ENCODE measurements at places on chromosomes 1 and 21. TPM values are rescaled to one million over a fixed set of nuclear protein-coding genes. Genes with fewer than 3 reads are reported as not detected.

- DNase-seq, result no peak
These were observed 109.1 kb downstream of the CD247 start for GRCh38 chr1:167409183-167409582.

- DNase-seq, result no peak
These were observed 403.7 kb upstream of the B3GALT2 start for GRCh38 chr1:193590102-193590501.

GRCh38 chr1:234782105-234782751 is 172.2 kb upstream of the IRF2BP2 start:
- no peak for DNase-seq

- DNase-seq, result no peak
These were observed 11.3 kb downstream of the FAM20B start for GRCh38 chr1:179036844-179037465.

GRCh38 chr1:89539128-89539527 is 14.5 kb downstream of the LRRC8B start:
- DNase-seq, result no peak

GRCh38 chr1:153626904-153627714 is at the start of gene S100A13:
S100A13 (minus strand) TSS chr1:153627505; CDS start chr1:153626472, 1,033 bp downstream.
- peak; percentile 95 for DNase-seq

DNA sequence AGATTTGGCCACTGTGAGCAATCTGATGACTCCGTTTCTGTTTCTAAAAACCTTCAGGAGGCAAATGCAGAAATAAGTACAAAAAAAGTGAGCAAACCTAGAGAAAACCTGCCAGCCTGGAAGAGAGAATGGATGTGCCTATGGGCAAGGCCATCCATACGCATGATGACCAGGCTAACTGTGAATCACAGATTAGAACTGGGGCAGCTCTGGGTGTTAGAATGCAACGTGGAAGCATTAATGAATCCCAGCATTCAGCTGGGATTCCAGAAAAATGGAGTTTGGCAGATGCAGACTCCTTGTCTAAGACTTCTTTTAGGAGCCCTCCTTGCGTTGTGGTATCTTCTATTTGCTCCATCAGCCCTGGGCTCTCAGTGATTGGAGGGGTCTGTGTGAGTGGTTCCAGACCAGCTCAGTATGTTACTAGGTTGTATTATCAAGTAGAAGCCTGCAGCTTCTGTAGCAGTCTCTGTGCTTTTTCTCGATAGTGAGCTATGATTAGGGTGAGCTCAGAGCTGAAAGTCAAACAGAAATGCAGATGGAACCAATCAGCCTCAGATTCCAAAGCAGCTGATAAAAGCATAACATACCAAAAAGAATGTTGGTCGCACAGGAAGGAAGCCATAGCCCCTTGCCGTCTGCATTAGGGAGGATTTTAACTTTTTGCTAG is 154.0 kb downstream of the PSMG1 start:
- DNase-seq, result peak; percentile 97

DNA sequence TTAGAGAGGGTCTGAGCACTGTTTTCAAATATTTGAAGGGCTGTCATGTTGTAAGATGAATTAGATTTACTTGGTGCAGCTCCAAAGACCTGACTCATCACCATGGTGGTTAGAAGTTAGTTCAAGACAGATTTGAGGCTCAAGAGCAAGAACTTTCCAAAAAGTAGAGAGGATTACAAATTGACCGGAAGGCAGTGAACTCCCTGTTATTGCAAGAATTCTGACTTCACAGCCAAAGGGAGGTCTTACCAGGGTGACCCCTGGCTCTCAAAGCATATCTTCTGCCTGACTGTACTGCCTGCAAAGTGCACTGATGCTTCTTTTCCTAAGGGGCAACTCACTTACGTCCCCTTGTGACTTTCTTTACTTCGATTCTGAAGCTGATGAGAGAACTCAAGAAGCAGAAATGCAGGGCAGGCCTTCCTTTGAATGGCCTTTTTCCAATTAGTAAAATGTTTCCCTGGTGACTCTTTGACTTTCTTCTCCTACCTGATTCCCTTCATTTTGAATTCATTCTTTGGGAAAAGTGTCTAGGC is 86.4 kb downstream of the NAV1 start:
- no peak for DNase-seq

GRCh38 chr1:3831689-3832088 is 25.3 kb downstream of the CEP104 start:
- DNase-seq, result no peak

DNA sequence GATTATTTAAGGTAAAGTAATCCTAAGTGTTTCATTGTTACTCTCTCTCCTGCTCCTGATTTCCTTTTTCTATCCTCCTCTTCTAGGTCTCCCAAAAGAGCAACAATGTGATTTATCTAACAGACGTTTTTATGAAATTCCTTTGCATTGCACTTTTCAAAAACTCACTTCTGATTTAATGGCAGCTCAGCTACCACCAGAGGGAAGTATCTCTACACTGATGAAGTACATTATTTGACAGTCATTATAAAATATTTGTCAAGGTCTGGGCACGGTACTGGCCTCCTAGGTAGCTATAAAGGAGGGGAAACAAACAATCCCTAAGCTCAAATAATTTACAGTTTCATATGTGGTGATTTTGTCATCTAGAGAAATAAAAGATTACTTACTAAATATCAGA is 15.6 kb downstream of the TMPRSS15 start:
- DNase-seq, result no peak

DNA sequence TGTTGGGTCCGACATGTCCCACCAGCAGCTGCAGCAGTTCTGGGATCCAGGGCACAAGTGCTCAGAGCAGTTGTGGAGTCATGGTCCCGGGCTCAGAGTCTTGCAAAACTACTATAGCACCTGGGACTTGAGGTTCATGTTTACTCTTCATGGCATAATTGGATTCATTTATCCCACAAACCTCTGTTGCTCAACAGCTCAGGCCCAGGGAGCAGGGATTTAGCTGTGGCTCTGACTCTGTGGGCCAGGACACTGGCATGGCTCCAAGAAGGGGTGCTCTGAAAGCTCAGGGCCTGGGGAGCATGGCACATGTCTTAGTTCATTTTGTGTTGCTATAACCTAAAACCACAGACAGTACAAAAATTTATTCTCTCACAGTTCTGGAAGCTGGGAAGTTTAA is 626.7 kb upstream of the ADGRL2 start:
- DNase-seq, result no peak

DNA sequence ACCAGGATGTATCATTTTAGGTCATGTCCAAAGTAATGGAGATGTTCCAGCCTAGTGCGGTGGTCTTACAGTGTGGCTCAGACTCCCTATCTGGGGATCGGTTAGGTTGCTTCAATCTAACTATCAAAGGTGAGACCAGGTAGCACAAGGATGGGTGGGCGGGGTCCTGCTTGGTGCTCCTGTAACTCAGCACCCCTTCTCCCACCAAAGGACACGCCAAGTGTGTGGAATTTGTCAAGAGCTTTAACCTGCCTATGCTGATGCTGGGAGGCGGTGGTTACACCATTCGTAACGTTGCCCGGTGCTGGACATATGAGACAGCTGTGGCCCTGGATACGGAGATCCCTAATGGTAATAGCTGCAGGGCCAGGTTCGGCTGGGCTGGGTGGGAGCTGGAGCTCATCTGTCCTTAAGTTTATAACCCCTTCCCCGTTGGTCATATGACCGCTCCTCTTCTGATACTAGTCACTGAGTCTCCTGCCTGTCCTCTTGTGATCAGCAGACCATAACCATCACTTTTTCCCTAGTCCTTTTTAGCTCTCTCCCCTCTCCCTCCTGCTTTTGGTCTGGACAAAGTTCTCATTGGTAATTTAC is 5.4 kb downstream of the MARCKSL1 start:
- DNase-seq, result no peak

- DNase-seq, result peak; percentile 46
These were observed 205.0 kb downstream of the GPR52 start for GRCh38 chr1:174652569-174653280.

DNA sequence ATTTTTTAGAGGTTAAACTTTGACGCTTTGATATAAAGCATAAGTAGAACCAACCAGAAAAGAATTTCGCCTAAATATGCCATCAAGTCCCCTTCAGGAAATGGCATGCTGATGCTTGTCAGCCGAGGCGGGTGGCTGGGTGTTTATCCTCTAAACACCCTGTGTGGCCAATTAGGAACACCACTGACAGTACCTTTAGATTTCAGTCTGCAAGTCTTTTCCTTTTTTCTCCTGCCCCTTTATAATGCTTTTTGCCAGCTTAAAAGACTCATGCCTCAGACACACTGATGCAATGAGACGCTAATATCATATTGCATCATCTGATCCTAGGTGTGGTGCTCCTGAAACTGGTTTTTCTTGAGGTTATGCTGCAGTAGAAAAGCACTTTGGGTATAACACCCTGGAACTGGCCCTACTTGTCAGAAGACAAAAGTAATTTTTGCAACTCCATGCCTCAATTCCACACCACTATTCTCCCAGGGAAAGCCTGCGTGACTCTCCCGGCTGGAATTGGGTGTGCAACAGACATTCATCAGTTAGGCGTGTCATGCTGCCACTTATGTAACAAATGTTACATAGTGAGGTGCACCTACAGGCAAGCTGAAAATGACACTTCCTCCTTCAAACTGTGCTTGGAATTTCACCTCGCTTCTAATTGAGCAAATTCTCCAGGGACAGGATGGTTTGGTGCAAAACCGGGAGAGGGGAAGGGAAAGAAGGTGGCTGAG is 2.0 kb upstream of the RCC2 start:
- DNase-seq, result peak; percentile 31

DNA sequence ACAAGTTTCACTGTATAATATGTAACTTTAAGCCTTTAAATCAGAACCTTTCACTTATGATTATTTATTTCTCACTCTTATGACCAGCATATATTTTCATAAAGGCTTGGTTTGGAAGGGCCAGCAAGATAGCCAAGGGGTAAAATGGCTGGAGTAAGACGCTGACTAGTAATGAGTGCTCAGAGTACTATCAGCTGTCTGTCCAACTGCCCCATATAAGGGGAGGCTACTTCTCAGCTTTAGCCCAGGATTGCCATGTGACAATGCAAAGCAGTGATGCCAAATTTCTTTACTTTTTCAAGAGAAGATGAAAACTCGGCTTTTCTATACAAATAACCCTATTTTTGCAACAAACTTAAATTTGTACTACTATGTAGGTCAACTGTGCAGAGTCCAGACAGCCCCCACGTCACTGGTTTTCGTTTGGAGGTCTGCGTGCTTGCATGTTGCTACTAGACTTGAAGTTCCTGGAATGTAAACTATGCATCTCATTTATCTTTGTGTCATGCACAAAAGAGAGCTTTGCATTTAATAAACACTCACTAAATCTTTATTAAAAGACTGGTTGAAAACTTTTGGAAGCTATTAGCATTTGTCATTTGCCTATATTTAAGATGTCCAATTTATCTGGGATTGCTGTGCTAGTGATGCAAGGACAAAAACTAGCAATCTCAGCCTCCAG is 110.4 kb downstream of the TNFSF18 start:
- DNase-seq, result peak; percentile 59

DNA sequence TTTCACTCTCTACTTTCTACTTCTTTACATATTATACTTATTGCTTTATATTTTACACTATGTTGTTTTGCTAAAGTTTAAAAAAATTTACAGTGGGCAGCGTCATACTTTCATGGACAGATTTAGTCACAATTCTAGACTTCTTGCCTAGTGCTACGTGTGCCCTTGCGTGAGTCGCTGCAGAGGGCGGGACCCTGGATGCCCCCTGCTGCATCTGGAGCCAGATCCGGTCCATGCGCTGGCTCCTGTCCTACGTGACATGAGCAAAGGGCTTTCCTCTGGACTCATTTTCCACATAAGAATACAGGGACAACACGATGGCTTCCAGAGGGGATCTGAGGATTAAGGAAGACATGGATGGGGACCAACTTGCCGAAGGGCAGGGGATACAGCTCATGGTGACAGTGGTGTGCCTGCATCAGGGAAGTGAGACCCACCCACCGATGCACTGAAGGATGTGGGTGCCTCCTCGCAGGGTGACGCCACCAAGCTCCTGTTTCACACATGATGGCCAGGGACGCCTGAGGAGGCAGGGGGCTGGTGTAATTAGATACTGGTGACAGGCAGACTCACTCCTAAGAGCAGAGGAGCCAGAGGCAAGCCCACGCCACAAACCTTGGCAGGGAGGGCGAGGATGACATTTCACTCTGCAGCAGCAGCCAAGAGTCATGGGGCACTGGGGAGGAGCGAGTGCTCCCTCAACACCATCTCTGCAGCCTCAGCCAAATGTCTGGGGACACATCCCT is 86.6 kb downstream of the DMRTB1 start:
- no peak for DNase-seq

DNA sequence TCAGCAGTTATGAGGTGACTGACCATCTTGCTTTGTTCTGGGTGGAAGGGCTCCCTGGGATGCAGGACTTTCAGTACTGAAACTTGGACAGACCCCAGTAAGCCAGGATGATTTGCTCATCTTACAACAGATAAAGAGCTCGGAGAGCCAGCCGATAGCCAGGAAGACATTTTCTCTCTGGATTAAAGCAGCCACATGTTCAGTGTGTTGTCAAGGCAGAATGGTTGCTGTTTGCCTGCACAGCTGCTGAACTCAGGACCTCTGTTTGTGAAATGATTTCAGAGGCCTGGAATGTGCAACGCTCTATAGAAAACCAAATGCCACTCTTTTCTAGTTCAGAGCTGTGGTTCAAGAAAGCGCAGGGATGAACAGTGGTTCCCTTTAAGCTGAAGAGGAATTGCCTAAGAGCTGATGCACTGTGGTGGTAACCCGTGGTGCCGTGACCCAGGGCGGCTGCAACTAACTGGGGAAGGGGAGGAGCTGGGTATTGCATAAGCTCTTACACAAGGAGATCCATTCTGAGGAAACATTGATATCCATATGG is 40.7 kb downstream of the CASQ2 start:
- DNase-seq, result peak; percentile 96

GRCh38 chr1:209648931-209649776 is 3.1 kb downstream of the LAMB3 start:
- DNase-seq, result no peak

GRCh38 chr1:90989990-90990389 is 31.8 kb downstream of the ZNF644 start:
- DNase-seq, result no peak

DNA sequence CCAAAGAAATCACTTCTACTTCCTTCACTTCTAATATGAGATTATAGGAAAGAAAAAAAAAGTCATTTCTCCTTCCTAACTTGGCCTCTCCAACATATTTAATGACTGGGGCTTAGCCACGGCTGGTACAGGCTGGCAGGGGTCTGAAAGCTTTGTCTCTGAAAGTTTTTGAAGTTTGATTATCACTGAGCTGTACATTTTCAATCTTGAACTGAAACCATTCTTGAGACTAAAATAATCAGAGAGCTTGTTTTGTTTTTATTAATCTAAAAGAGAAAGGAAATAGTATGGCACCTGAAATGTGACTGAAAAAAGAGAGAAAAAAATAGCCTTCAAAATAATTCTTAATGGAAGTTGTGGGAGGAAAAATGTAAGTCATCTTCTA is 3.8 kb upstream of the KRTAP19-8 start:
- DNase-seq, result no peak

The VANGL2 gene
- 13.9 TPM for total RNA-seq

The LCE6A gene
- total RNA-seq, result not detected

The MARK1 gene
- 4.7 TPM for total RNA-seq

The BPNT1 gene
- 28.1 TPM for total RNA-seq

The NBPF1 gene
- total RNA-seq, result 83.8 TPM

The CFAP107 gene
- total RNA-seq, result 8.5 TPM

The GOLT1A gene
- 8.5 TPM for total RNA-seq

The ATP1A4 gene
- total RNA-seq, result not detected

Measured in lung (tissue), 17 donors.